ENCODE measurements at places on chromosomes 13 and 19.

DNA sequence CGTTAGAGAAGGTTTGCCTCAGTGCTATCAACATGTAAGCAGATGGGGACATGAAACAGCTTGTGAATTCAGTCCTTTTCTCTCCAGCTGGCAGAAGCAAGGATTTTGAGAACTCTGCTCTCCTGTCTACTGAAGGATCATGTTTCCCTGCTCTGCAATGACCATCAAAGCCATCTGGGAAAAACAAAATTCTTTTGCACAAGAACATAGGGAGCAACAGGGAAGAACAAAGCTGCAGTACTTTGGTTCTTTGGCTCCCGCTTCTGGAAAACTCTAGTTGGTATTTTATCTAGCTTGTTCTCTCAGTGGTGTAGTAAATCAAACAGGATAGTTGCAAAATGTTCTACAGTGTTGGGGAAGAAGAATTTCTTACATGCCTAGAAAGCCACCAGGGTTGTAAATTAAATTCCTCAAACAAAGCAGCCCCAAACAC lies 270.4 kb downstream of the ENOX1 start:
- DNase-seq: peak; percentile 54

- no peak for DNase-seq
These were observed 10.7 kb downstream of the THOP1 start for GRCh38 chr19:2795827-2796658.

DNA sequence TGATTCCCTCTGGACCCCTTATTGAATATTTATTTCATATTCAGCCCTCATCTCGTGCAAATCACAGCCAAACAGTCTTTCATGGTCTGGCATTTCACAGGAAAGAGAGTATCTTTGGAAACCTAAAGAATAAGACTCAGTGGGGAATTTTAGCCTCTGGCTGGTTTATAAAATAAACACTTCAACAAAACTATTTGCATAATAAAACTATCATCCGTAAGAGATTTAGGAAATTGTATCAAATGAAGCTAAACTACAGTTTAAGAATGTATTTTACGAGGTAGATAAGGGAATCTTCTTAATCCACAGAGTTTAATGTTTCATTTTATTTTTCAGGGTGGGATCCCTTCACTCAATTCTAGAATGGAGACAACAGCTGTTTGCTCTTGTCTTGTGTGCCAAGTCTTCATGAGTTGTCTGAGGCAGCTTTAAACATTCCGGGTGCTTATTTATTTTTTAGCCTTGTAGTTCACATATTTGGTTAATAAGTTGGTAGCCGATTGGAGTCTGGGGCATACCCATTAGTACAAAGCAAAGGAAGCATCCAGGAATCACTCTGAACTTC lies 634.4 kb upstream of the KLF12 start:
- DNase-seq: no peak

GRCh38 chr13:109955598-109955997 lies 169.2 kb upstream of the IRS2 start:
- no peak for DNase-seq

GRCh38 chr13:24043590-24044350 lies 116.8 kb upstream of the SPATA13 start:
- no peak for DNase-seq
